H9 (cell line): ENCODE measurements at places on chromosomes 2 and 18.

DNA sequence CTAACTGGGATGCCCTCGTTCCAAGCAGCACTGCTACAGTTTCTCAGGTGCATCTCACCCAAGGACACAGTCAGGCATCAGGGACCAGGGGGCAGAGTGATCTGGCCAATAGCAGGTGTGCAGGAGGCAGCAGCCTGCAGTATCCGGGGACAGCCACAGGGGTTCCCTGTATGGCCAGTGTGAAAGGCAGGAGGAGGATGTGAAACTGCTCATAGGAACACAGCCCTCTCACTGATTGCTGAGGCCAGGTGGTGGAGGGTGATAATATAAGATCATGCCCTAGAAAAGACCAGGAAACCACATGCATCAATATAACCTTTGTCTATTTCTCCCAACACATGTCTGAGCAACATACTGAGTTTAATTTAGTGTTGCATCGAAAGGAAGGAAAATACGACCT lies 112.7 kb upstream of the TACR1 start:
- DNase-seq, result peak; percentile 82

DNA sequence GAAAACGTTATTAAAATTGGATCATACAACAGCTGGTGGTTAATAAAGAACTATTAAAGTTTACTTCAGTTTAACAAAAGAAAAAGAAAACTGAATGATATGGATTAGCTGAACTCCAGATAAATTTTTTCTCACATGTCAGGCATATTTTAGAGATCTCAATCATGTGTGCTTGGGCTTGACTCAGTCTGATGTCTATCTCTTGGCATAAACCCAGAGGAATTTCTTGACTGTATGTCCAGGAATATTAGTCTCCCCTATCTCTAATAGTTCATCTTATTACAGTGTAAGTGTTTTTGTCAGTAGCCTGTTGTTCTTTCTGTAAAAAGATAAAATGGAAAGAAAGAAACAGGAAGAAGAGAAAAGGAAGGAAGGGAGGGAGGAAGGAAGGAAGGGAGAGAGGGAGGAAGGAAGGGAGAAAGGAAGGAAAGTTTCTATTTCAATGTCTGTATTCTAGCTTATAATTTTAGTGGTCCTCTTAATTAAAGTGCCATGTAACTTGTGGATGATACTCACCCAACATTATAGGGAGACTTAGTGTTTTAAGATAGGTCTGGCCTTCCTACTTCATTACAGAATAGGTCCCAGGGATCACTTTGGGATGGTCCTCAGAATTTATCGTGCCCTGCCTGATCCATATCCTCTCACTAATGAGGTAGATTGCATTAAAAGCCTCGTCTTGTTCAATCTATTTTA lies 99.7 kb upstream of the UGP2 start:
- DNase-seq, result no peak

DNA sequence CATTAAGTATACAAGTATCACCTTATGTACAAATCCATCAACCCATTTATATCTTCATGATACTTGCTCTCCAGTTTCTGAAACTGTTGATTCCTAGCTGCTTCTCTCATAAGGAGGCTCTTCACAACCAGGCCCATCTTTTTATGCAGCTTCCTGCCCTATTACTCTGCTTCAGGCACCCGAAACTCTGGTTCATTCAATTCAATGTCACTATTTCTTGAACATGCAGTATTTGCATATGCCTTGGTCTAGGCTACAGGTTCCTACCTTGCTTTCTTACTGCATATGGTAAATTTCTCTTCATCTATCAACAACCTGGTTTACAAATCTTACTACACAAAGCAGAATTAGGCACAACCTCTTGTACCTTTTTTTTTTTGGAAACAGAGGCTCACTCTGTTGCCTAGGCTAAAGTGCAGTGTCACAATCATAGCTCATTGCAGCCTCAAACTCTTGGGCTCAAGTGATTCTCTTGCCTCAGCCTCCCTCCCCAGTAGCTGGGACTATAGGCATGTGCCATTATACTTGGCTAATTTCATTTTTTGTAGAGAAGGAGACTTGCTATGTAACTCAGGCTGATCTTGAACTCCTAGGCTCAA lies 2.7 kb upstream of the CDKL4 start:
- no peak for DNase-seq

DNA sequence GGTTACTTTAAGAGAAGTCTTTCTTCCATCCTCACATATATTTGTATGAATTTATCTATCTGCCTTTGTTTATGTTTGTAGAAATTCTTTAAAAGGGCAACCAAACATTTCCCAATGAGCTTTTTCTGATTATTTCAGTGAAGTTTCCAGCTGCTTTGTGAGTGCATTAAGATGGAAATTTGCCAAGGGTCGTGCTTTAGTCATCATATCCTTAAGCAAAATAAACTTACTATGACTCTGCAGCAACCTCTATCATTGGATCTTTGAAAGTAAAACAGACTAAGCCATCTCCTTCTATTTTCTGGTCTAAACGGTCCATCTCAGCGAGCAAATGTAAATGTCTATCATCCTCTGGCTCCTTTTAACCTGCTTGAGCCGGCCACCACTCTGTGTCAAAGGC lies 489.3 kb downstream of the SOX11 start:
- DNase-seq, result no peak

- no peak for DNase-seq
These were observed 153.5 kb downstream of the PRPF40A start for GRCh38 chr2:152563764-152564163.

GRCh38 chr2:236912326-236913120 lies 173.2 kb upstream of the COPS8 start:
- no peak for DNase-seq

DNA sequence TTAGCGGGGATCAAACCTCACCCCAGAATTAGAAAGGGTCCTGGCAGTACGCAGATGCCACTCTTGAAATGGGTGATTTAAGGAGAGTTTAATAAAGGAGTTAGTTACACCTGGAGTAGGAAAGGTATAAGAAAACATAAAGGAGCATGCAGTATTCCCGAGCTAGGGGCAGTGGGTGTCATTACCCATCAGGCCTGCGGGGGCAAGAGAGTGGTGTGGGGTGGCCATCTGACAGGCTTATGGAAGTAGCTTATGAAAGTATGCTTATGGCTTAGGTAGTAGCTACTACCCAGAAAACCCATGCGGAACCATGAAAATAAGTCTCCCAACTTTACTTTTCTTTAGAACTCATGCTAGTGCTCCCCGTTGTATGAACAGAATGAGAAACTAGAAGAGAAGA lies 568.9 kb upstream of the ACVR2A start:
- peak; percentile 49 for DNase-seq

DNA sequence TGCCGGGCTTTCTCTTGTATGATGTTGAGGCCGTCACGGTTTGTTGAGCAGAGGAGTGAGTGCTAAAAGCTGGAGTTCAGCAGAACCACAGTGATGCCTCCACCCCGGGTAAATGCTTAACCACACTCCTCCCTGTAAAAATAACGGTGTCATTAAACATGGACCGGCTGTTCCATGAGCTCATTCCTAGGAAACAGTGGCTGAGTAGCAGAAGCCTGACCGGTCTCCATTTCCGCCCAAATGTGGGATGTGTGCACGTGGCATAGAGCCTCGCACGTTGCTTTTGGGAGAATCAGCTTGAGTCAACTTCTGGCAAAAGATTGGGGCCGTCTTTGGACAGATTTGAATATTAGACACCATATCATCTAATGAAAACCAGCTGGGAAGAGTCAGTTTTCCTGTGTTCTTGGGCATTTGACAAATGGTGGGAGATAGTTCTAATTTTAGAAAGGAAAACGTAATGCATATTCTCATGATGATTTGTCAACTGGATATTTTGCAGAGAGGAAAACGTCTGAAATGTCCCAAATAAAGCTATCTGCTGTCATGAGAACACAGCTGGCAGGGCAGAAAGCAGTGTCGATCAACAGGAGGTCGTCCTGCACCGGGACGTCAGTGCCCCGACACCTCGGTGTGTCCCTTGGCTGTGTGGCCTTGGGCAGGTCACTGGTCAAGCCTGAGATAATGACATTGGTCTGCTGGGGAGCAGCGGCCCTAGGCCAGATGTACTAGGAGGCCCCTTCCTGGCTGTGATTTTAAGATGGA lies 42.4 kb downstream of the LRRFIP1 start:
- no peak for DNase-seq

GRCh38 chr2:161063946-161064306 lies 96.3 kb upstream of the TANK start:
- DNase-seq, result no peak

DNA sequence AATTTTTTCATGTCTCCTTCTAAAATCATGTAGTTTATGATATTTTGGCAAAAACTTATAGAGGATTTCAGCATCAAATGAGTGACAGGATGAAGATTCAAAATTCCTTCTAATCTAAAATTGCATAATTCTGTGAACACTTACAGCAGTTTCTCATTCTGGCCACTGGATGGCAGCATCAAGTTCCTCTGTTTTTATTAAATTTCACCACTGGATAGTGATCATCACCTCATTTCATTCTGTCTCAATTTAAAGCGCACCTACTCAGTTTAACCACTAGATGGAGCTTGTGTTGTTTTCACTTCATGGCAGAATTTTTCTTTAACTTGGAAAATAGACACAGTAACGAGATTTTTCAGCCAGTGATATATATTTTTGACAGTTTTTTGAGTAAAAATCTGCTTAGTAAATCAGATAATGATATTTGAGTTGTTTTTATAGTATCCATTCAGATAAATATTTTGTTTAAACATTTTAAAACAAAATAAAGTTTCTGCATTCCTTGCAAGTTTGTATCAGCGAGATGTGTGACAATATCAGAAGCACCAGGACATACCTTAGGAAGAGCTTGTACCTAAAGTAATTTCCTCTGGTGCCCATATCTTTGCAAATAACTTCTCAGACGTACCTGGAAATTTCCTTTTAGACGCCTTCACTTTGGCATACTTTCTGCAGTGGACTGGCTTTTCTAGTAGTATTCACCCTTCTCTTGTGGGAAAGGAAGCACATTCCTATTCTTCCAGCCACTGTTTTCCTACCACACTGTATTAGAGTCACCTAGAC lies 94.7 kb upstream of the ARHGAP15 start:
- no peak for DNase-seq

- DNase-seq, result no peak
These were observed 23.6 kb upstream of the PDCL3 start for GRCh38 chr2:100539221-100539620.

DNA sequence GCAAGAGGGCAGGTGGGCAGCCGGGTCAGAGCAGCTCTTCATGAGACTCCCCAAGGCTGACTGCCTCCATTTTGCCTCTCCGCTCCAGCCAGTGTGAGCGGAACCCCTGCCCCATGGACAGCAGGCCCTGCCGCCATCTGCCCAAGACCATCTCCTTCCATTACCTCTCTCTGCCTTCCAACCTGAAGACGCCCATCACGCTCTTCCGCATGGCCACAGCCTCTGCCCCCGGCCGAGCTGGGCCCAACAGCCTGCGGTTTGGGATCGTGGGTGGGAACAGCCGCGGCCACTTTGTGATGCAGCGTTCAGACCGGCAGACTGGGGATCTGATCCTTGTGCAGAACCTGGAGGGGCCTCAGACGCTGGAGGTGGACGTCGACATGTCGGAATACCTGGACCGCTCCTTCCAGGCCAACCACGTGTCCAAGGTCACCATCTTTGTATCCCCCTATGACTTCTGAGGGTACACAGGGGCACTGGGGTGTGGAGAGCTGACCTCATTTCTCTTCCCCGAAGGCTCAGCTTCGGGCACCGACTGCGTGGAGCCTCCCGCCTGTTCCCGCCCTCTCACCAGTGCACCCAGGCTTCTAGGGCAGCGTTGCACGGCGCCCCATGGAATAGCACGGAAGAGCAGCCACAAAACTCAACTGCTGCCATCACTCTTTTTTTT lies 49.0 kb downstream of the FBLN7 start:
- DNase-seq, result no peak

DNA sequence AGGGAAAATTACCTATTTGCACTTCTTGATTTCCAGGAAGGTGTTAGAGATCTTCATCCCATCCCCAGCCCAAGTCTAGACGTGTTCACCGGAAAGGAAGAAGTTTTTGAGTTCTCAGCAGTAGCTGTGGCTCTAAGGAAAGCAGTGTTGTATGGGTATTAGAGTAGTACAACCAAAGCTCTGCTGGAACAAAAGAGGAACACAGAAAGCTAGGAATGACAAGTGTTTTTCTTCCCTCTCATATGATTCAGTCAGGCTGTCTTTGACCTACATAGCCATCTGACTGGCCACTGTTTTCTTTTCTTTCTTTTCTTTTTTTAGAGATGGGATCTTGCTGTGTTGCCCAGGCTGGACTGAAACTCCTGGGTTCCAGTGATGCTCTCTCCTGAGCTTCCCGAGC lies 82.7 kb upstream of the SLC39A10 start:
- no peak for DNase-seq

DNA sequence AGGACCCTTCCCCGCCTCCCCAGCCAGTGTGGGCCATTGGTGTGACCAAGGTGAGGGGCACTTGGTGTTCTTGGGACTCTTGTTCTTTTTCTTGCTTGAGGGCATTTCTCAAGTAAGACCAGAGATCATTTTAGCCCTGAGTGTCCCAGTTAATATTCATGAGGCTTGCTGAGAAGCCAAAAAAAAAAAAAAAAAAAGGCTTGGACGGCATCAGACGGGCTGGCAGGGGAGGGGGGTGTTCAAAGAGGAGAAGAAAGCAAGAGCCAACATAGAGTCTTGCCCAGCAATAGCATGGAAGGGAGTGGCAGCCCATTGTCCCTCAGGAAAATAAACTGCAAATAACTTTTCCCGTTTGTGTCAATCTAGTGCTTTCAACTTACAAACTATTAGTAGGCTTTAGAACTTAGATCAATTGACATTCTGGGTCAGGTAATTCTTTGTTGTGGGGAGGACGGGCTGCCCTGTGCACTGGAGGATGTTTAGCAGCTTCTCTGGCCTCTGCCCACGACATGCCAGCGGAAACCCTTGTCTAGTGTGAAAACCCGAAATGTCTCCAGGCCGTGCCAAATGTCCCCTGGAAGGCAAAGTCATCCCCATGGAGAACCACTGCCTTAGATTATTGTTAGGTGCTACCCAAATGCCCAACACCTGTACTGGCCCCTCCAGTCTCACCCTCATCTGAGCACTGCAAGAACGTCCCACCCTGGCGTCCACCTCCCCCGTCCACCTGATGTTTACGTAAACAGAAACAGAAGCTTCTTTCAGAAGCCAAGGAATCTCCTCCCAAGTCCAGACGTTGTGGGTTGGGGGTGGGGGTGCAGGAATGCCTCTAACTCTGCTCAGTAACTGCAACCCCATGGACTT lies 163.4 kb downstream of the BCL2 start:
- no peak for DNase-seq

- DNase-seq, result no peak
These were observed 27.0 kb upstream of the MGAT4A start for GRCh38 chr2:98757904-98758421.

DNA sequence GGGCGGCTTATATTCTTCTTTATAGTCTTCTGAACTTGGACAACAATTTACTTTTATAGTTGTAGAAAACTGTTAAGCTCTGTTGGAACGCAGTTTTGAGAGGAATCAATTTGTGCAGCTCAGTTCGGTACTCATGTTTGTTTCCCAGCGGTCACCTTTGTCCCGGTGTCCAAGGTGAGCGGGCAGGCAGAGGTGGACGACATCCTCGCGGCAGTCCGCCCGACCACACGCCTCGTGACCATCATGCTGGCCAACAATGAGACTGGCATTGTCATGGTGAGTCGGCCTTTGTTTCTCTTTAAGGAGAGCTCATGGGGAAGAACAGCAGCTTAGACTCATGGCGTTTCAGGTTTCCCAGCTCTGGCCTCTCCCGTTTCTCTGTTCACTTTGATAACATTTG lies 18.6 kb upstream of the ESPNL start:
- no peak for DNase-seq

GRCh38 chr2:28377195-28377816 lies 15.4 kb upstream of the FOSL2 start:
- DNase-seq, result no peak
